HEK293T (cell line): ENCODE measurements at places on chromosomes 6 and 20.

GRCh38 chr6:97440590-97441176 is 157.7 kb upstream of the MMS22L start:
- peak; percentile 64 for DNase-seq

GRCh38 chr20:54103067-54103761 is 32.8 kb upstream of the BCAS1 start:
- DNase-seq = peak; percentile 74

GRCh38 chr6:23097566-23097965 is 528.2 kb downstream of the HDGFL1 start:
- DNase-seq = no peak

GRCh38 chr6:108921547-108922361 is 73.5 kb downstream of the ARMC2 start:
- DNase-seq = no peak

- no peak for DNase-seq
Measured at GRCh38 chr6:36703982-36704381, 6.4 kb downstream of the RAB44 start.

GRCh38 chr20:17513939-17514338 is 17.2 kb downstream of the BFSP1 start:
- no peak for DNase-seq

- DNase-seq = no peak
Measured at GRCh38 chr20:62989201-62989601, 17.6 kb downstream of the BHLHE23 start.

DNA sequence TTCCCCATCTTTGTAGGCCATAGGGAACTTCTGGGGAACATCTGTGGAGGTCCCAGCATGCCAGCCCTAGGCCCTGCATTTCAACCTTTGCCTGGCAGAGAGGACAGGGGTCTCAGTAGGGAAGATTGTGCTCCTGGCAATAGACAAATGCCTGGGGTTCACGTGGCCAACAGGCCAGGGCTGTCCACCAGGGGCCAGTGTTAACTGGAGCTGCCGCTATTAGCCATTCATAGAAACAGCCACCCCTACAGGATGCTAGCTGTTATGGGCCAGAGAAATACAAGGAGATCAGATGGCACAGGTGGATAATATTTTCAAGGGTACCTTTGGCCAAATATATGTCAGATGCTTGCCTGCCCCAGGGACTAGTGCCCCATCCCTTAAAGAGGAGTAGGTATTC is 932.9 kb downstream of the QKI start:
- no peak for DNase-seq

DNA sequence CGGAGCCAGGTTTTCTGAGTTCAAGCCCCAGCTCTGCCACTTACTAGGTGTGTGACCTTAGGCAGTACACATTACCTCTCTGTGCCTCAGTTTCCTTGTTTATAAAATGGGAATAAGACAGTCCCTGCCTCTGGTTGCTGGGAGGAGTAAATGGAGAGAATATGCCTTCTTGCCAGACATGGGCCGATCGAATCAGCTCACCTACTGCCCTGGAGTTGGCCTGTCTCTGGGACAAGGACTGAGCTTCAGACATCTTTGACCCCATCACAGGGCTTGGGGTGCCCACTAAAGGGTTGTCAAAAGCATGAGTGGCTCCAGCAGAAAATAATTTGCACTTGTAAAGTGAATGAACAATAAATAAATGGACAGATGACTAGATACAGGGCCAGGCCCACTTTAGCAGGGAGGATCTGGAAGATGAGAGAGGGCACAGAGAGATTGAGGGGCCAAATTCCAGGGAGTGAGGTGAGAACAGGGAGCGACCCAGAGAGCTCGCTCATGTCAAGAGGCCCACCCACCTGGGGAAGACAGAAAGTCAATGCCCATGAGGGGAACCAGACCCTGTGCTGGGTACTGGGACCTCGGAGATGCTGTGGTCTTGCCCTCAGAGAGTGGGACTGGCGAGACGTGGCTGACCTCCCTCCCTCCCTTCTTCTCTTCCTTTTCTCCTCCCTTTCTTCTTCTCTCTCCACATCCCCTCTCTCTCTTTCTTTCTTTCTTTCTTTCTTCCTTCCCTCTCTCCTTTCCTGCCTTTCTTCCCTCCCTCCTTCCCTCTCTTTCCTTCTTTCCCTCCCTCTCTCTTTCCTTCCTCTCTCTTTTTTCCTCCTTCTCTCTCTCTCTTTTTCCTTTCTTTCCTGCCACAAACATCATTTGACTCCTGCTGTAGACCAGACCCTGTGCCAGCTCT is 3.9 kb upstream of the BPIFA2 start:
- no peak for DNase-seq

DNA sequence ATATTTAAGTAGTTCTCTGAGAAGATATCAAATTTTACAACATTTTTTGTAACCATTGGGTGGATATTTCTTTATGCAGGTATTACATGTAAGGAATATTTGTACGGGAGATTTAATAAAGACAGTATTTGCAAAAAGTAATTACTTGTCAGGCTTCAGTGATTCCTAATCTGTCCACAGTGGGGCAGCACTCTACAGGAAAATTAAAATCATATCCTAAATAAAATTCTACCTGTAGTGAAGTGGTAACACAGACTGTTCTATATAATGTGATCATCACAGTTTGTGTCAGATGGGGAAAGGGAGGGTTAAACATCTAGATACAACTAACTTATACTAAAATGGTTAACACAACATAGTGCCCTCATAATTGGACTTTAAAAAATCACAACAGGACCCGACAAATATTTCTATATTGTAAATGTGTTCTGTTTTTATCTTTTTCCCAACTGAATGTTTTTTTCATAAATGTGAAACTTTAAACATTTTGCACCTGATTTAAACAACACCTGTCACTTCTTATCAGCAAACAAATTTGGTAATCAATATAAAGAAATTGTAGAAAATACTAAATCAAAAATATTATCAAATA is 145.6 kb upstream of the MANEA start:
- DNase-seq = peak; percentile 15

- DNase-seq = no peak
Measured at GRCh38 chr6:45411959-45412358, 34.2 kb upstream of the SUPT3H start.

GRCh38 chr6:37016995-37017394 is 11.5 kb downstream of the FGD2 start:
- DNase-seq = no peak

DNA sequence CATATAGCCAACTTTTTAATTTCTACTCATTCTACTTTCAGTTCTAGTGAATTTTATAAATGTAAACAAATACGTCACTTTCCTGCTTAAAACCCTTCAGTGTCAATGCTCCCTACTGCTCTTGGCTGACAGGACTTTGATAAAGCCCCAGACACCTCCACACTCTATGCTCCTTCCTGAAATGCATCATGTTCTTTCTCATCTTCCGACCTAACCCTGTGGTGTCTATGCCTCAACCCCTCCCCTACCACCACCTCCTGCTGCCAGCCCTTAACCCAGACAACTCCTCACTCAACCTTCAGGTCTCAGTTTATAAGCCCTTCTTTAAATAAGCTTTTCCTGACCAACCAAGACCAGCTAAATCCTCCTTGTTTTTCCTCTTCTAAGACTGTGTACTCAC is 19.1 kb downstream of the TLDC2 start:
- no peak for DNase-seq

DNA sequence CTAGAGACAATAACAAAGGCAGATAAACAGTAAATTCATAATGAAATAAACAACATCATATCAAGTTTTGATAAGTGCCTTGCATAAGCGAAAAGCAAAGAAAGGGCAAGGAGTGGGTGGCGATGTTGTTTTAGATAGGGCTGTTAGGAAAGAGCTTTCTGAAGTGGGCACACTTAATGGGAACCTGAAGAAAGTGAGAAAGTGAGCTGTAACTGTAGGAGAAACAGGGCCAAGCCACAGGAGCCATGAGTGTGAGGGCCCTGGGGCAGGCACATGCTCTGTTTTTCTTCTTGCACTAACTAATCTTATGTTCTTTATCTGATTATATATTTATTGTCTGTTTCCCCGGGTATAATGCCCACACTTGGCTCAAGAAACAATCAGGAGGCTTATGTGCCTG is 193.4 kb upstream of the SUPT3H start:
- DNase-seq = no peak

DNA sequence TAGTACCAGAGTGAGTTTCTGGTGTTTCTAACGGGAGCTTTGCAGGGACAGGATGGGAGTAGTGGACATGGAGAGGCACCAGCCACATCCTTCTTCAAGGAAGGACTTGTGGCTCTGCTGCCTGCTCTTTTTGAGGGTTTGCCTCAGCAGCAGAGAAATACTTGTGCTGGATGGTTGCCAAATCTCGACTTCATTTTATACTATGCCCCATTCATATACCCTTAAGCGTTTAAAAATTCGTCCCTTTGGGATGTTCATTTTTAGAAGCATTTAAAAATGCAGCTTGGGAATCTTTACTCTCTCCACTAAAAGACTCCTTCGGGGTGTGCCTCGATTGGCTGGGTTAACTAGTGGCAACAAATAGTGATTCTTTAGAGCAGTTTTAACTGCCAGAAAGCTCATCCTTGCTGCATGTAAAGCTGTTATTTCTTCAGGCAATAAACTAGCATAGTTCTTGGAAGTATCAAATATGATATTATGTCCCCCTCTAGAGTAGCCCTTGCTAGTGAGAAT is 126.5 kb upstream of the B3GAT2 start:
- no peak for DNase-seq

DNA sequence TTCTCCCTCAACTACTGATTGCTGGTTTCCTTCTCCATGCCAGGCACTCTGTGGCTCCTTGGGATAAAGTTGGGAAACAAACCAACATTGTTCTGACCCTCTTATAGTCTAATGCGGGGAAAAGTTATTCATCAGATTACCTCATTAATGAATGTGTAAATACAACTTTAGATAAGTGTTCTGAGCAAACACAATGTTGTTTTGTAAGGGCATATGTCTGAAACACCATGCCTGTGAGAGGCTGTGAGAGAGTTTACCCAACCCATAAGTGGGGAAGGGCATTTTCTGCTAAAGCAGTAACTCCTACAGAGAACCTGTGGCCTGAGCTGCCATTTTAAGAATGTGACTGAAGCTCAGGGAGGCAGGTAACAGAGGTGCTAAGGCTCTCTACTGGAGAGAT is 283.5 kb downstream of the KHDC1L start:
- DNase-seq = no peak

DNA sequence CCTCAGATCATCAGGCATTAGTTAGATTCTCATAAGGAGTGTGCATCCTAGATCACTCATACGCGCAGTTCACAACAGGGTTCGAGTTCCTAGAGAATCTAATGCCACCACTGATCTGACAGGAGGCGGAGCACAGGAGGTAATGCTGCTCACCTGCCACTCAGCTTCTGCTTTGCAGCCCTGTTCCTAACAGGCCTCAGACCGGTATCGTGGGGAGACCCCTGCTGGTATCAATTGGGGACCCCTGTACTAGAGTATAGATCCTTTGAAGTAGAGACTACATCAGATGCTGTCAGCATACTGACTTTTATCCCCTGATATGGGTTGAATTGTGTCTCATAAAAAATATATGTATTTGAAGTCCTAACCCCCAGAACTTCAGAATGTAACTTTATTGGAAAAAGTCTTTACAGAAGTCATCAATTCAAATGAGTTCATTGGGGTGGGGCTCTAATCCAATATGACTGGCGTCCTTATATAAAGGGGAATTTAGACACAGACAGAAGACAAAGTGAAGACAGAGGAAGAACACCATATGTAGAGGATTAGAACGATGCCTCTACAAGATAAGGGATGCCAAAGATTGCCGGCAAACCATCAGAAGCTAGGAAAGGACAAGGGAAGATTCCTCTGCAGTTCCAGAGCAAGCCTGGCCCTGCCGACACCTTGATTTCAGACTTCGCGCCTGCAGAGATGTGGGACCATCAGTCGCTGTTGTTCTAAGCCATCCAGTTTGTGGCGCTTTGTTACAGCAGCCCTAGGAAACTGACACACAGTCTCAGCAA is 104.4 kb upstream of the BTBD3 start:
- DNase-seq = no peak

- no peak for DNase-seq
Measured at GRCh38 chr6:20021795-20022194, 184.6 kb downstream of the ID4 start.

DNA sequence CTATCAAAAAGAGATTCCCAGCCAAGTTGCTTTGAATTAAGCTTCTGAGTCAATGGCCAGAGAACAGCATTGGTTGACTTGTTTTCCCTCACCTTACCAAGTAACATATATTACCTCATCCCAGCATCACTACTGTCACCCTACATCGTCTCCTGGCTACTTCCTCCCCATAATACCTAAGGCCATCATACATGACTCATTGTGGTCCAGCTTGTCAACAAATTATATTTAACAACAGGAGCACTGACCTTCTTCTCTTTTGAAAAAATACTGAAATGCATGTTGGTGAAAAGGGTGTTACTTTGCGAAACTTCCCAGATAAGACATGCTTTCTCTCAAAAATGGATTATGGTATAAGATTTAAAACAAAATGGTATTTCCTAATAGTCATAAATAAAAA is 106.9 kb downstream of the TBX18 start:
- DNase-seq = no peak

- DNase-seq = no peak
Measured at GRCh38 chr20:44800391-44801046, 9.8 kb downstream of the RIMS4 start.

DNA sequence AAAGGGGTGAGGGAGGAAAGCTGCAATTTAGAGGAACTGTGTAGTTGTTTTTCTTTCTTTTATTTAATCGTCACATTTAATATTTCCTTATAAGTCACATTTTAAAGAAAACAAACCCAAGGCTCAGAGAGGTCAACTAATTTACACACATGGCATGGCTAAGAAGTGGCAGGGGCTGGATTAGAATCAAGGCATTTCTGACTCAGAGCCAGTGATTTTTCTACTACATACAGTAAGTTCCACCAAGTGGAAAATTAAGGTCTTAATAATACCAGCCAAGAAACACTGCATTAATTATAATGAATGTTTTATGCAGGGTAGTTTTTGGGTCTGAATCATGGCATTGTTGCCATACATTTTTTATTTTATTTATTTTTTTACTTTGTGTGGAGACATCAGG is 607.7 kb upstream of the CITED2 start:
- no peak for DNase-seq

GRCh38 chr20:41408986-41409385 is 42.4 kb upstream of the EMILIN3 start:
- no peak for DNase-seq

- DNase-seq = no peak
Measured at GRCh38 chr20:21154692-21155091, 28.8 kb downstream of the KIZ start.

DNA sequence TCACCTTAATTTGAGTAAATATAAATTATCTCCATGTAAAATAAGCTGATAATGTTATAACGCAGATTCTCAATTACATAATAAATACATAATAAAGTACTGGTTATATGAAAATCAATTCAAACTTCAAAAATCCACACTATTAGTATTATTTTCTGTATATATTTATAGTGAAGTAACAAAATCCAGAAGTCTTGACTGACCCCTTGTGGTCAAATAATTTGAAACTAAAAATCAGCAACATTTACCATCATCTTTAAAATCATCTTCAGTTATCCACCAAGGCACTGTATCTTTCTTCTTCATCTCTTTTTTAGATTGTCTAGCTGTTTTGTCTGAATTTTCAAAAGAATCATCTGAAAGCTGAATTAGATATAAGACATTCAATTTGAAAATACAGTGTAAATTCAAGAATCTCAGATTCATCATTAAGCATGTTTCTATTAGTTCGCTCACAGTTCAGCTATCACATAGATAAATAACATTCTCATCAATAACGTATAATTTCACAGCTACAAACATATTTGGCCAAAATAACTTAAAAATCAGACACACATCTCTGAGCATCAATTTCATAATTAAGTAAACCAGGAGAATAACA is 6.5 kb downstream of the CEP162 start:
- DNase-seq = no peak

GRCh38 chr6:118198746-118199145 is 291.7 kb downstream of the SLC35F1 start:
- DNase-seq = no peak
